ENCODE measurements at places on chromosomes 7 and 10.

DNA sequence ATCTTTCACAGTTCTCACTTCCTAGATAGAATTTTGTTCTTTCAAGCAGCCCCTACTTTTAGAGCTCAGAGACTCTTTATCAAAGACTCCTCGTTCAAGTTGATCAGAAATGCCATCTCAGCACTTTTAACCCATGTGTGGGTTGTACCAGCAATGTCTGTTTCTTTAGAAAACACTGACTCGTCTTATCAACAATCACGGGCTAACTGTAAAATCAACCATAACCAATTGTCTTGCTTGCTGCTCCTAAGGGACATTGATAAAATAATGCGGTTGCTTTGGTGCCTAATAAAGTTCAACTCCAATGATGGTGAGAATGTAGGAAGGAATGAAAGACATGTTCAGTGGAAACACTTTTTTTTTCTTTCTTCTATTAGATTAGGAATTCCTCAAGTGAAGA lies 12.9 kb upstream of the CDK6 start:
- DNase-seq = no peak

GRCh38 chr7:139351027-139351426 lies 8.7 kb upstream of the LUC7L2 start:
- no peak for DNase-seq

DNA sequence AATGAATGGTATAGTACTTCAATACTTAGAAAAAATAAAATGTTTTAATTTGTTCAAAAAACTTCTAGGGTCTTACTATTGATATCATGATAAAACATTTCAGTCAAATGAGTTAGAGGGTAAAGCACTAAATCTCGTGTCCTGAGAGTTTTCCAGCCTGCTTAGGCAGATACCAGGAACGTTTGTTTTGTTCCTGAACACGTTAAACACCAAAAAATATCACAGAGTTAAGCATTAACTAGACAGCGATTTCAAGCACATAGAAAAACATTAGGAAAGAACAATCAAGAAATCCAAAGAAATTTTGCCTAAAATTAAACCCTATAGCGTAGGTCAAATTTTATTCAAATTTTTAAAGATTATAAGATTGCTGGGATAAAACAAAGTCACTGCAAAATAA lies 204.6 kb upstream of the AGR3 start:
- no peak for DNase-seq

DNA sequence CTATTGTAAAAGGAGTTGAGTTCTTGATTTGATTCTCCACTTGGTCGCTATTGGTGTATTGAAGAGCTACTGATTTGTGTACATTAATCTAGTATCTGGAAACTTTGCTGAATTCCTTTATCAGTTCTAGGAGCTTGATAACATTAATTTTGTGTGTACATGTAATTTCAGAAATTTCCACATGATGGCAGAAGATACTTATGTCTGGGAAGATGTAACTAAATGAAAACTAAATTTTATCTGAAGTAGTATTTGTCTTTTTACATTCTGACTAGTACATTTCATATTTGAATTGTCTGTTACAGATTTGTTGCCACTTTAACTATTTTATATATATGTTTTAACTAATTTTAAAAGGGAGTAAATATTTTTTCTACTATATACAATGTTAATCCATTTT lies 27.6 kb downstream of the SDHAF3 start:
- no peak for DNase-seq

- DNase-seq = no peak
Observed at GRCh38 chr7:29442146-29442545, 121.5 kb upstream of the PRR15 start.
